Activated CD4-positive, alpha-beta T cell treated with anti-CD3 and anti-CD28 coated beads, Interleukin-2, amount 50 U/mL, for 16 hours (primary cell): ENCODE measurements at places on chromosomes 2 and 18.

- no peak for DNase-seq
Measured at GRCh38 chr18:58183226-58183625, 139.2 kb downstream of the NEDD4L start.

GRCh38 chr18:74476140-74476539 lies 19.0 kb upstream of the DIPK1C start:
- DNase-seq = no peak

DNA sequence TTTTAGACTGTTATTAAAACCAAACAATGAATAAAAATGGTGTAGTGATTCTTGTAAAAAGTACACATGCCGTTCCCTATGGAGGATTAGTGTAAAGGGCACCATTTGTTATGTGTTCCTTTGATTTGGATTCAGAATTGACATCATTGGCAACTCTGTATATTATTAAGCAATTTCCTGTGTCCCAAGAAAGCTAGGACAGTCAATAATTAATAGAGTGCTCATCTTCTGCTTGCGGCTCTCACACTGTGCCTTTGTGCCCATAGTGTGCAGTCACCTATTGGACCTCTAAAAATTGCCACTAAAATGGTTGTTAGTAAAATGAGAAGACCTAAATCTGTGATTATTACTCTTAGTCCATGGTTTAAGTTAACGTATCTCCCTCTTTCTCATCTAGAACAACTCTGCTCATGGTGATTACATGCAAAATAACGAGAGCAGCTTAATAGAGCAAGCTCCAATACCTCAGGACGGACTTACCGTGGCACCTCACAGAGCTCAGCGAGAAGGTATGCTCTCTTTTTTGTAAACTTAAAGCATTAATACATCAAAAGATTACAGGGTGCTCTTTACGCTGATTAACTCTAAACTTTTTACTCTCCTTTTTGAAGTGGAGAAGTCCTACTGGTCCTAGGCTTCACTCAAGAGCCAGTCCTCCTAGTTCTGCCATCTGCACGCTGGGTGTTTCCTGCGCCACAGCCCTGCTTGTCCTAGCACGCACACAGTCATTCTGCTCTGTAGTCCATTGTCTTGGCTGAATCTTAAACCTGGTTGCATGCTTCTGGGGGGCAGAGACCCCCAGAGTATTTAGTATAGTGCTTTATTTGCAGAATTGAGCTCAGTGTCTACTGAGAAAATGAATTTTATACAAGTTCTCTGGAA lies 16.7 kb downstream of the ZCCHC2 start:
- no peak for DNase-seq

DNA sequence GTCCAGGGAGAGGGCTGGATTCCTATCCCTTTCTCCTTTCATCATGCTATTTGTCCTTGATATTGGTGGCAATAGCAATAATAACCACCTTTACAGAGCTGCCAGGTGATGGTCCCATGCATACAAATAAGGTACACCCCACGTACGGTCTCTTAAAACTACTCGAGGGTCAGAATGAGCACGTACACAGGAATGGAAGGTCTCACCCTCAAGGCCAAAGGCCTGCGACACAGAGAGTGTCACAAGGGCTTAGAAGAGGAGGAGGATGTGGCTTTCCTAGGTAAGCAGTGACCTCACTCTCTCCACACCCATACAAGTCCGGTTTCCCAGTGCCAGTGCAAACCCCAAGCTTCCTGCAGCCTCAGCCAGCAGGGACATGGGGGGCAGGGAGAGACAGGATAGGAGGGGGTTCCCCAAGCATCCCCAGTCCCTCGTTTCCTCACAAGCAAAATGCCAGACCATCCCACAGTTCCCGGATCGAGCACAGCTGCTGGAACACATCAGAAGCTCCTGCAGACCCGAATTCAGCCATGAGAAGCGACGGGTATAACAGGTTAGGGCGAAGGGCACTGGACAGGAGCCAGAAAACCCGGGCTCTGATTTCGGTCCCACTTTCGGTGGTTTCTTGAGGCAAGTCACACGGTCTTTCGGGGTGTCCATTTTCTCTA lies 49.2 kb downstream of the PLB1 start:
- DNase-seq = peak; percentile 59

GRCh38 chr2:219495531-219496122 lies 3.1 kb upstream of the GMPPA start:
- DNase-seq = peak; percentile 70

GRCh38 chr2:4938206-4938605 lies 754.0 kb upstream of the SOX11 start:
- no peak for DNase-seq

DNA sequence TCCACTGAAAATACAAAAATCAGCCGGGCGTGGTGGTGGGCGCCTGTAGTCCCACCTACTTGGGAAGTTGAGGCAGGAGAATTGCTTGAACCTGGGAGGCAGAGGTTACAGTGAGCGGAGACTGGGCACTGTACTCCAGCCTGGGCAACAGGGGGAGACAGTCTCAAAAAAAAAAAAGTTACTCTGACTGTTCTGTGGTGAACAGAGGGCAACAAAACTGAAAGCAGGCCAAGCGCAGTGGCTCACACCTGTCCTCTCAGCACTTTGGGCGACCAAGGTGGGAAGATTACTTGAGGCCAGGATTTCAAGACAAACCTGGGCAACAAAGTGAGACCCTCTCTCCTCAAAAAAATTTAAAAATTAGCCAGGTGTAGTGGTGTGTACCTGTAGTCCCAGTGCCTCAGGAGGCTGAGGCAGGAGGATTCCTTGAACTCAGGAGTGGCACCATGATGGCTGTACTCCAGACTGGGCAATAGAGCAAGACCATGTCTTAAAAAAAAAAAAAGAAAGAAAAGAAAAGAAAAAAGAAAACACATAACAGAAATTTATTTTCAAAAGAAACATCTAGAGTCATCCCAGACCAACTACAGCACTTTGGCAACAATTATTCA lies 13.6 kb upstream of the RTN4 start:
- no peak for DNase-seq

- no peak for DNase-seq
Measured at GRCh38 chr18:41378598-41378997, 576.4 kb upstream of the PIK3C3 start.
